ENCODE measurements at places on chromosomes 2 and 18.

DNA sequence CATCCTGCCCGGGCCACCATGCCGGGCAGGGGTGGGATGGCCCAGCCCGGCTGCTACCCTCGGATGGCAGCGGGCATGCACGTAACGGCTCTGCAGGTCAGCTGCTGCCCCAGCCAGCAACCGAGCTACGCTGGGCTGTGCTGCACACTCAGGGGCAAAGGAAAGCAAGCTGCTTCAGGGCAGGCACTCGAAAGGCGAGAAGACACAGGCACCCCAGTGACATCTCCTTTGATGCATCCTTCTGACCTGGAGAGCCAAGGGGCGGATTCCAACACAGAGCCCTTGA lies 8.8 kb downstream of the HDAC4 start:
- DNase-seq = no peak

DNA sequence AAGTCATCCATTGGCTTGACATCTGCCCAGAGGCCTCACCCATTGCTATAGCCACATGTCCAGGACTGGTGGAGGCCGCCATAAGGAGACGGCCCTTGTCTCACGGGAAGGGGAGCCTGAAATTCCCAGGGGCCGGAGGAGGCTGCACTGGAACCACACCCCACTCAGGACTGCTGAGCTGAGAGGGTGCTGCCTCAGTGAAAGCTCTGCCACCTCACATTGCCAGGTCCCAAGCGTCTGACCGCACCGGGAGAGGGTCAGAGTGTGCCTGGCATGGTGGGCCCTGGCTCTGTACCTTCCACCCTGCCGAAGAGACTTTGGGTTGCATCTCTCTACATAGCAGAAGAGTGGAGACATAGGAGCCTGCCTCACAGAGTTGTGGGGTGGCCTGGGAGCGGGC lies 134.1 kb upstream of the GLI2 start:
- no peak for DNase-seq

- no peak for DNase-seq
Observed at GRCh38 chr18:47999801-48000248, 69.4 kb upstream of the SMAD2 start.

- no peak for DNase-seq
Observed at GRCh38 chr2:67216103-67216502, 181.0 kb upstream of the ETAA1 start.

GRCh38 chr2:191533693-191534180 lies 144.2 kb upstream of the NABP1 start:
- DNase-seq = no peak

DNA sequence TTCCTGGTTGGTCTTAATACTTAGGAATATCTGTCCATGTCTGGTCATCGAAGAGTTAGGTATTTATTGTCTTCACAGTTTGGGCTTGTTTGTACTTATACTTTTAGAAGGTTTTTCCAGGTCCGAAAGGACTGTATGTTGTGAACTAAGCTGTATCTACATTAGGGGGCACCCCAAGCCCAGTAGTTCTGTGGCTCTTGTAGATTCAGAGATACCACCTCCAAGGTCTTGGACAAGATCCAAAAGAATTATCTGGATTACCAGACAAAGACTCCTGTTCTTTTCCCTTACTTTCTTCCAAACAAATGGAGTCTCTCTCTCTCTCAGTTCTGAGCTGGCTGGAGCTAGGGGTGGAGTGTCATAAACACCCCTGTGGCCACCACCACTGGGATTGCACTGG lies 328.7 kb downstream of the ZNF804A start:
- no peak for DNase-seq

All from stimulated activated CD8-positive, alpha-beta memory T cell treated with anti-CD3 and anti-CD28 coated beads, Interleukin-15, amount 100 ng/mL, for 4 hours (primary cell).